ENCODE measurements at places on chromosomes 16 and 17.

GRCh38 chr16:74290356-74290755, 6.3 kb upstream of the PSMD7 start:
- DNase-seq = no peak

- DNase-seq = no peak
Observed at GRCh38 chr17:61064087-61064951, 335.3 kb upstream of the TBX2 start.

- no peak for DNase-seq
Observed at GRCh38 chr17:74433421-74434121, 1.7 kb downstream of the GPRC5C start.

DNA sequence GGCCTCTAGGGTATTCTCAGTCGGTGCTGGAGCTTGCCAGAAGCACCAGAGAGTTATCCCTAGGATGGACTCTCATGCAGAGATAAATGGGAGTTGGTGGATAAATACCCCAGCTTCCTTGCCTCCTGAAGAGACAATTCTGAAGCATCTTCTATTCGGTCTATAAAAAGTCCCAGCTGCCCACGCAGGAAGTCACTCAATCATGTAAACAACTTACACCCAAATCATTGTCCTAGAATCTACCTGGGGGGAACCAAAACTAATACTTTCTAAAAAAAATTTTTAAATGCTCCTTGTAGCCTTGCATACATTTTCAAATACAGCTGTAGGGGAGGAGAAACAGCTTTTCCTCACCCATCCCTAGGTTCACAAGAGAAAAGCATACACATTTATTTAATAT, 66.6 kb upstream of the ELAC2 start:
- no peak for DNase-seq

DNA sequence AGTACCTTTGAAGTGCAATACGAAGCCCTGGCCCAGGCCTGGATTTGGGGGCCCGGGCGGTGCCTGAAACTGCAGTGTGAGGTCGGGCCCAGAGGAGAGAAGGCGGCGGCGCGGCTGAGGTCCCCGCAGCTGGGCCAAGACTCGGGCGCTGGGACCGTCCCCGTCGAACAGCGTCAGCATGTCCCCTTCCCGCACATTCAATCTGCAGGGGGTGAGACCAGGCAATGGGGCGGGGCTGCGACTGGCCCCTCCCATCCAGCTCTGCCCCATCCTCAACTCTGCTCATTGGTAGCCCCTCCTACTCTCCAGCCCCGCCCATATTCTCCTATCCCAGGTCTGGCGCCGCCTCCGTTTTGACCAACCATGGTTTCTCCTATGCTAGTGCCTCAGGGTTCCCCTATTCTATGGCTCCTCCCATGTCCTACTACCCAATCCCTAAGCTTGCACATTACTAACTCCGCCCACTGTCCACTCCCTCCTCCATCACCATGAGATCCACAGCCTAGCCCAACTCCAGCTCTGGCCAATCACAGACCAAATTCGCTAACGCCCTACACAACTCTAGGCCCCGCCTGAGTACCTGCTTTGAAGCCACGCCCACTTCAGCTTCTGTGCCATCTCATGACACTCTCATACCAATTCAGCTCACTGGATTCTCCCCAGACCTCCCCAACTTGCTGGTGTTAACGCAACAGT, 14.4 kb upstream of the CDIPT start:
- DNase-seq = peak; percentile 88

DNA sequence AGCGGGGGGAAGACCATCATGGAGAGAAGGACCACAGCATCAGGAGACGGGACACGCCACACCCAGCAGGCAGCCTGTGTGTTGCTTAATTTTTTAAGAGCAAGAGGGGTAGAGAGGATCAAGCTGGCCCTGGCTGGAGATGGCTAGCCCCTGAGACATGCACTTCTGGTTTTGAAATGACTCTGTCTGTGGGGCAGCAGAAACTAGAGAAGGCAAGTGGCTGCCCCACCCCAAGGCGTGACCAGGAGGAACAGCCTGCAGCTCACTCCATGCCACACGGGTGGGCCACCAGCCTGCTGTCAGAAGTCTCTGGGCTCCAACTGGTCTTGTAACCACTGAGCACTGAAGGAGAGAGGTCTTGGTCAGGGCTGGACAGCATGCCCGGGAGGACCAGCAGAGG, 75.5 kb downstream of the SOCS1 start:
- no peak for DNase-seq

DNA sequence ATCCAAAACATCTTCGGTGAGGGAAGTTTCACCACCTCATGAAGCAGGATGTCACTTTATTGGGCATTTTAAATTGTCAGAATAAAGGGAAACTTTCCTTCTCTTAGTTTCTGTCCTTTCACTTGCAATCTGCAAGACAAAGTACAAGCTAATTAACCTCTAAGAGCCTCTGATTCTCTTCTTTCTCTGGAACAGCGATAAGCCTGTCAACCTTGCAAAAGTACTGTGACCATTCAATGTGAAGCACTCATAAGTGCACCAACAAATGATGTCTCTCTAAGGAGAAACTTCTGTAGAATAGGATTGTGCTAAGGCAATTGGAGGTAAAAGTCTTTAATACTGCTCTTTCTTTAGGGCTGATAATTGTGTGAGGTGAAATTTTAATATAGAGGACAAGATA, 1622.3 kb downstream of the CDH8 start:
- no peak for DNase-seq

Data from BE2C (cell line).